DMS53 (cell line): ENCODE measurements at places on chromosomes 4 and X.

DNA sequence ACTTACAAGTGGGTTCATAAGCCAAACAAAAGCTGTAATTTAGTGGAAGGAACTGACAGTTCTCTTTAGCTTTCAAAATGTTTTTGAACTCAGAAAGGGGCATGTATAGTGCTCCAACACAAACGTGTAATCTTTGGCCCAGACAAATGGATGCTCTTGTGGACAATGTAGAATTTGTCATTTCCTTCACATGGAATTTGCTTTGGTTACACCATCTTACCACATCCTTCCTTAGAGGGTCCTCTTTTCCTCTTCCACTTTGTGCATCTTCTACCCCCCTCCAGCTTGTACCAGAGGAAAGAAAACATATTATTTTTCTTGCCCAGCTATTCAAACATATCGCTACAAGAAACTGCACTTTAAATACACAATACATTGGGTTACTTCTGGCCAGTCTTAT is 42.4 kb downstream of the MEPE start:
- no peak for DNase-seq

GRCh38 chr4:81466841-81467671 is 4.7 kb downstream of the RASGEF1B start:
- DNase-seq = peak; percentile 88

GRCh38 chrX:132077912-132078311 is 49.9 kb downstream of the FRMD7 start:
- DNase-seq = no peak

DNA sequence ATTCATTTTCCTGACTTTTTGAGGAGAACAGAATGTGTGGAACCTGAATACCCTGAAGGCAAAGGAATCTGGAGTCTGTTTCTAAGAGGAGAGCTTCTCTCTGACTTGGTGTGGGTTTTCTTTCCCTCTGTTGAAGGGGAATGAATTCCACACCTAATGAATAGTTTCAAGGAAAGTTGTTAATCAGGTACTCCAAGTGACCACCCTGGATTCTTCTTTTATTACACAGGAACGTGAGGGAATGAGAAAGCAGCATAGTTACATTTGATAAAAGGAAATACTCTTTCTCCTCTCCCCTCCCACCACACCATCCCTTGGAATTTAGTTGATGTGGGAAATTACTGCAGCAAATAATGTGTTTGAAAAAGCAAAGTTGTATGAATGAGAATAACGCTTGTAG is 29.7 kb downstream of the SLIT2 start:
- no peak for DNase-seq

DNA sequence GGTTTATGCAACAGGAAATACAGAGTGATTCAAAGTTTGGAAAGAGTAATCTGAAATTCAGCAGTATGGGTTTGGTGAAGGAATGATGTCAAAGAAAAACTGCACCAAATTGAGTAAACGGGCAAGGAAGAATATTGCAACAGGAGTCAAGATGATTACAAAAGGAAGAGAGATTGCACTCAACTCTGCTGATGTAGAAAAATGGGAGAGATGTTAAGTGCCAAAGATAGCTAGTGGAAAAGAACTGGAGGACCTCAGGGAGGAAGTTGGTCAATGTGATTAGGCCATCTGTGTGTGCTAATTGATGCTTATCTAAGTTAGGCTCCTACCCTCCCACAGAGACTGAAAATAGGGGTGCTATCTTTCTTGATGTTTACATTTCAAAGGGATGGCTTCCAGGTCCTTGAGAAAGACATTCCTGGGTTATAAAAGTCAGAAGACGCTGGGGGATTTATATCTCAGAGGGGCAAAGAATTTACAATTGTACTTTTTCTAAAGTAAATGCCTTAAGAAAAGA is 167.4 kb upstream of the FAM47A start:
- DNase-seq = no peak

DNA sequence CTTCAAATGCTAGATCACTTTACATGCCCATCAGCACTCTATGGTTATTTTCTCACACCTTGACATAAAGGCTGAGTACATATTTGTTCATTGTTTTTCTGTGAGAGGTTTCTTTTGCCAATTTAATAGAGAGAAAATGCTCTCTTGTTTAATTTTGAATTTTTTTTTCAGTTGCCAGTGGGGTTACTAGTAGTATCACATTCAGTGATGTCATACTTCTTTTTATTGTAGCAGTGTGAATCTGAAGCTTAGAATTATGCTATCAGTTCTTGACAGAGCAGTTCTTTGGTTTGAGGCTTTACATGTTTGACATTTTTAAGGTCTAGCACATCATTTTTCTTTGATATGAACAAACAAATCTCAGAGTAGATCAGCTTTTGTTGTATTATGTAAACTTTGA is 185.4 kb downstream of the NWD2 start:
- peak; percentile 50 for DNase-seq

GRCh38 chr4:48518143-48518542 is 28.1 kb downstream of the ZAR1 start:
- no peak for DNase-seq

DNA sequence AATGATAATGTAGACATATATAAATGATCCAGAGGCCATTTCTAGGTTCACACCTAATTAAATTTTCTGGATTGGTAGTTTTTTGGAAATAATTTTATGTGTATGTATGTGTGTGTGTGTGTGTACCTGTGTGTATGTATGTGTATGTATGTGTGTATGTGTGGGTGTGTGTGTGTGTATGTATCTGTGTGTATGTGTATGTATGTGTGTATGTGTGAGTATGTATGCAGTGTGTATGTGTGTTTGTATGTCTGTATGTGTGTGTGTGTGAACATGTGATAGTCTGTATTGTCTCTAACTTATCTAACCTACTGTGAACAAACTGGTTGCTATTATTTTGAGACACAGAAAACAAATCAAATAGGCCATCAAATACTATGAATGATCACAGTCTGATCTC is 152.6 kb downstream of the COL25A1 start:
- DNase-seq = no peak

DNA sequence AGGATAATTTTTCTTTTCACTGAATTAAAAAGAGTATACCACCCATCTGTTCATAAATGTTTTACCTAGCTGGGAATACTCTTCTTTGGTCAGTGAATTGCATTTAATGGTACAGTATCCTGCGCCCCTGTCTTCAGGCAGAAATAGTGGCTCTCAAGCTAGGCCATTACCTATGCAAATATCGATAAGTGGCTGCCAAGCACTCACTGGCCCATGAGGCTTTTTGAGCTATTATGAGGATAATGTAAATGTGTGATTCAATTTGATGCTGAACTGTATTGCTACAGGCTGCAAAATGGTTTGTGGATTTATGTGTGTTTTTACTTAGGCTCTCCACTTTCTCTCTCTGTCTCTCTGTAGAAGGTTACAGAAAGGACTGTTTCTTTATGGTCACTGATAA is 30.1 kb upstream of the MTMR1 start:
- DNase-seq = no peak

GRCh38 chr4:47475411-47475810 is 9.7 kb upstream of the ATP10D start:
- no peak for DNase-seq

DNA sequence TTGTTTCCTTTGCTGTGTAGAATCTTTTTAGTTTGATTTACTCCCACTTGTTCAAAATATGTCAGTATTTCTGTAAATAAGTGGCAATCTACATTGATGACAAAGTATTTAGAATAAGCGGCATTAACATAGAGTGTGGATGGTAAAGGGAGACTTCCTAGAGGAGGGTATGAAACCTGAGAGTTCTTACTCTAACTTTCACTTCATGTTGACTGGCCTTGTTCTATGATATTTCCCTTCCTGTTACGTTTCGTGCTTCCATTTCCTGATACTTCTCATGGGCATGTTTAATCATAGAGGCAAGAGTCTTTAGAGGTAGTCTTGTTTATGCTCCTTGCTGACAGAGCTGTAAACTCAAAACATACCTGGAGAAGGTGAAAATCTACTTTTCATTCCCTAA is 408.9 kb downstream of the GLUD2 start:
- DNase-seq = no peak

- DNase-seq = no peak
Measured at GRCh38 chrX:141214196-141214595, 28.1 kb downstream of the SPANXC start.

DNA sequence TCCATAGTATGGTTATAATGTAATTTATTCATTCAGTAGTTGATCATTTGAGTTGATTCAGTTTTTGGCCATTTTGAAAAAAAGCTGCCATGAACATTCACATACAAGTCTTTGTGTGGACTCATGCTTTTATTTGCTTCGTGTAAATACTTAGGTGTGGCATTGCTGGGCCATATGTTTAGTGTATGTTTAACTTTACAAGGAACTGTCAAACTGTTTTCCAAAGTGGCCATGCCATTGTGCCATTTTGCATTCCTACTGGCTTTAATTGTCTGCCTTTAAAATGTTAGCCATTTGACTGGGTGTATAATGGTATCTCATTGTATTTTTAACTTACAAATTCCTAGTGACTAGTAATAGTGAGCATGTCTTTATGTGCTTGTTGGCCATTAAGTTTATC is 8.8 kb downstream of the MTM1 start:
- DNase-seq = peak; percentile 52

DNA sequence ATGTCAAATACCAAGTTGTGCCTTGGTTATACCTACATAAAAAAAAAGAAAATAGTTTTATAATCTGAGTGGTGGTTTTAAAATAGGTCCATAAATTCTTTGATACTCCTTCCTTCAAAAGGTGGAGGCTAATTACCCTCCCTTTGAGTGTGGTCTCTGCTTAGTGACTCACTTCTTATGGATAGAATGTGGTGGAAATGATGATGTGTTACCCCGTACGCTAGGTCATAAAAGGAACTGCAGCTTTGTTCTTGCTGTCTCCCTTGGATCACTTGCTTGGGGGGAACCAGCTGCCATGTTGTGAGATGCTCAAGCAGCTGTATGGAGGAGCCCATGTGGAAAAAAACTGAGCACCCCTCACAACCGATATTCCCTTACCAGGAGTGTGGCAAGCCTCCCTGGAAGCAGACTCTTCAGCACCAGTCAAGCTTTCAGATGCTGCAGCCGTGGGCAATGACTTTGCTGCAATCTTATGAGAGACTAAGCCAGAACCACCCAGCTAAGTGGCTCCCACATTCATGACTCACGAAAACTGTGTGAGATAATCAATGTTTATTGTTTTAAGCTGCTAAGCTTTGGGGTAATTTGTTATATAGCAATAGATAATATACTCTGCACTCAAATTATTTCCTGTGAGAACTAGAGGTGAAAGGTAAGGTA is 195.0 kb upstream of the GATB start:
- no peak for DNase-seq

DNA sequence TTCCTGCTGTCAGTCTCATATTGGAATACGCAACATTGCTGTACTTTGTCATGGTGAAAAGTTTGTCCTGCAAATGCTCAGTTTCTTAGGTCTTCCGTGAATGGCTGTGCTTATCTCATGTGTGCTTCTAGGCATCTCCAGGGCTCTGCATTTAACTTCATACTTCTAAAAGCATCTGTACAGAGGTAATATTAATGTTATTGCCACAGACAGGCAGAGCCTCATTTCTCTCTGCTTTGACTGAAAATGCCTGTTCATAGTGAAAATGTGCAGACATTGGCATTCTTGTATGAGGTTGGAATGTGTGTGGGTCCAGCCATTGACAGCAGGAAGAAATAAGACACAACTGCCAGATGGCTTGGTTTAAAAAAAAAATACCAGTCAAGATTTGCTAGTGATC is 140.1 kb upstream of the TTC29 start:
- DNase-seq = no peak

- DNase-seq = no peak
Measured at GRCh38 chrX:133916984-133917722, 68.2 kb downstream of the GPC3 start.
